Activated CD8-positive, alpha-beta memory T cell treated with anti-CD3 and anti-CD28 coated beads for 24 hours (primary cell): ENCODE measurements at places on chromosomes 1 and 21.

DNA sequence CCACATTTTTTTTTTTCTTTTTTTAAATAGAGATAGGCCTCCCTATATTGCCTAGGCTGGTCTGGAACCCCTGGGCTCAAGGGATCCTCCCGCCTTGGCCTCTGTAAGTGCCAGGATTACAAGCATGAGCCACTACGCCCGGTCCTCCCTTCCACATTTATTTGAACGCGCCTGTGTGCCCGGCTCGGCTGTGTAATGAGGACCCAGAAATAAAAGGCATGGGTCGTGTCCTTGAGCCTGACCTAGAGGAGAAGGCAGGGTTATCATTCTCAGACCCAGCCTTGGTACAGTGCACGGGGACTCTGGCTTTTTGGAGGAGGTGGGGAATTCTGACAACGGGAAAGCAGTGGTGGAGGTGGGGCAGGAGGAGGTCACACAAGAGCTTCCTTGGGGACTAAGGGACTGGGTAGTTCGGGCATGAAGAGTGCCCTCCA lies 841 bp downstream of the CENPF start:
- DNase-seq, result no peak

DNA sequence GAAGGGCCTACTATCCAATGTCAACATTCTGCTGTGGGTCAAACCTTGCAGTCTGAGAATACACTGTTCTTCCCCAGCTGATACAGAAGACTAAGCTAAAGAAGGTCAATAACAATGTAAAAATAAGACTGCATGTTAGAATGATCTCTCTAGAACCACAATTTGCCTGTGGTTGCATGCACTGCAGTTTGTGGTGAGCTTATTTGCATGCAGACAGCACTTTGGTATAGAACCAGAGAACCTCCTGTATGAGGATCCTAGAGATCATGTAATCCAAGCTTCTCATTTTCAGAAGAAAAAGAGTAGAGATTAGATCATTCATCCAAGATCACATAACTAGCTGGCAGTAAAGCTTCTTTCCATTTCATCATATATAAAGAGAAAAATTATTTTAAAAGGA lies 15.8 kb downstream of the SYNJ1 start:
- DNase-seq, result no peak

DNA sequence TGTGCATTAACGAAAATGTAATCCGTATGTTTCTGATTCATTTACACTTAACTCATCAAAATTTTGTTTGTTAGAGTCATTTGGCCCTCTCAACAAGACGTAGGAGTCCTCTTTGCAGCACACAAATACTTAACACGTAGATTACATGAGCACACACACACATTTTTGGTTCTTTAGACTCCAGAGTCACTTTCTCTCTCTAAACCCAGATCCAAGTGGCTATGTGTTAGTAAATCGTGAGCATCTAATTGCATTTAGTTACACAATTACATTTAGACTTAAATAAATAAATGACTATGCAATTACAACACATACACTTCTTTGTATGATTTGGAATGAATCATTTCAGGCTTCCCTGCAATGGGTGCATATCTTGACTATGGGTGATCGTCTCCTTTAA lies 109.0 kb upstream of the GREM2 start:
- DNase-seq, result no peak

DNA sequence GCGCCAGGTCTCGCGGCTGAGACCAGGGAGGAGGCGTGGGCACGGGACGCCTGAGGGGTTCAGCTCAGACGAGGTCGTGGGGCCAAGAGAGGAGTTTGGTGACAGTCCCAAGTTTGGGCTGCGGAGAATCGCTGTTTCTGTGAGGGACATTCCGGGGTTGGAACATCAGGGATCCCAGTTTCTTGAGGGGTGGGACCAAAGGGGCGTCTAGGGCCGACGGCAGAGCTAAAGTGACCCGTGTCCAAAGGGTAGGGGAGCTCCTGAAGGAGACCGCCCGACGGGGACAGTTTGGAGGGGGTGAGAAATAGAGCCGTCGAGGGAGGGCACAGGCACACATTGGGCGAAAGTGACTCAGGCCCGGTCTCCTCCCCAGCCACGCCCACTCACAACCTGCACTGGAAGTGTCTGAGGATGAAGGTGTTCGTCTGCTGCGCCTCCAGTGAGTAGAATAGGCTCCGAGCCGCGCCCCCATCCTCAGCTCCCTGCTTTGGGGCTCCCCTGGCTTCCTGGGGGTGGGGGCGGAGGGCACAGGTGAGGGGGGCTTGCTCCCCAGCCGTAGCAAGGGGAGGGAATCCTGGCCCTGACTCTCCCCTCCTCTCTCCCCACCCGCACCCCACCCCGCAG lies 7.0 kb downstream of the EFNA3 start:
- DNase-seq, result peak; percentile 87

GRCh38 chr1:115666702-115667101 lies 24.9 kb downstream of the VANGL1 start:
- DNase-seq, result no peak

GRCh38 chr1:108669679-108670078 lies 8.8 kb upstream of the HENMT1 start:
- DNase-seq, result no peak

DNA sequence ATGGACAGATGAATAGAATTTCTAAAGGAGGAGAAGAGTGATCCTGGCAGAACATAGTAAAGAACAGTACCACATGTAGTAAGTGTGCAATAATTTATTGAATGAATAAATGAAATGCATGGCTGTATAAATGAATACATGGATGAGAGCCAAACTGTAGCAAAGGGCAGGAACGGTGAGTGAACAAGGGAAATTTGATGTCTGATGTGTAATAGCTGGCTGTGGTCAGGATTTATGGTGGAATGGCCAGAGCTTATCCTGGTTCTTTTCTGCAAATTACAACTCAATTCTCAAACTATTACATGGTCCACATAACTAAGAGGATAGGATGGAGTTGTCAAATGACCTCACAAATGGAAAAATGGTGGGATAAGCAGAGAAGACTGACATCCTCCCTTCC lies 43.2 kb upstream of the ARHGAP29 start:
- no peak for DNase-seq

GRCh38 chr1:116107371-116107770 lies 3.8 kb upstream of the MAB21L3 start:
- DNase-seq, result no peak

- DNase-seq, result no peak
Measured at GRCh38 chr1:202658769-202659168, 51.5 kb downstream of the SYT2 start.

GRCh38 chr1:204829133-204829825 lies 41.4 kb upstream of the NFASC start:
- DNase-seq, result no peak

GRCh38 chr1:12410351-12410750 lies 180.5 kb downstream of the VPS13D start:
- no peak for DNase-seq

- DNase-seq, result no peak
Measured at GRCh38 chr1:10242811-10243210, 32.4 kb downstream of the KIF1B start.

DNA sequence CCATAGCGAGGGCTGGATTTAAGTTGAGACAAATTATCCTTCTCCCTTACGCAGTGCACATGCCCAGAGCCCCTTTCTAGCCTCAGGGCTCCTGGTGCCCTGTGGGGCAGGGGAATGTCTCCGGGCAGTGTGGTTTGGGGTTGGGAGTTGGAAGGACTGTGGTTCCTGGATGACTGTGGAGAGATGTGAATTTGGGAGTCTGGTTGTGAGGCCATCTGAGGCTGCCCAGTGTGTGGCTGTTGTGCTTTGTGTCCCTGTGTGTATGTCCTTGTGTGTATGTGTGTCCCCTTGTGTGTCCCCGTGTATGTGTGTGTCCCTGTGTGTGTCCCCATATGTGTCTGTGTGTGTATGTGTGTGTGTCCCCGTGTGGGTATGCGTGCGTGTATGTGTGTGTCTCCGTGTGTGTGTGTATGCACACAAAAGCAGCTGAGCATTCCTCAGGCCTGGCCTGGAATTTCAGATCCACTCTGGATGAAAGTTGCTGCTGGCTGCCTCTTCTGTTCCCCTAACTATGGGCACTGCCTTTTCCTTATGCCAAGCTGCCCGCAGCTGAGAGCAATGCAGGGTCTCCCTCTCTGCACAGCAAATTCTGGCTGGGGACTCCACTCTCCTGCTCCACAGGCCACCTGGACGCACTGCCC lies 65.4 kb downstream of the UBIAD1 start:
- DNase-seq, result no peak

- no peak for DNase-seq
Measured at GRCh38 chr1:113983391-113983790, 4.1 kb downstream of the OLFML3 start.

DNA sequence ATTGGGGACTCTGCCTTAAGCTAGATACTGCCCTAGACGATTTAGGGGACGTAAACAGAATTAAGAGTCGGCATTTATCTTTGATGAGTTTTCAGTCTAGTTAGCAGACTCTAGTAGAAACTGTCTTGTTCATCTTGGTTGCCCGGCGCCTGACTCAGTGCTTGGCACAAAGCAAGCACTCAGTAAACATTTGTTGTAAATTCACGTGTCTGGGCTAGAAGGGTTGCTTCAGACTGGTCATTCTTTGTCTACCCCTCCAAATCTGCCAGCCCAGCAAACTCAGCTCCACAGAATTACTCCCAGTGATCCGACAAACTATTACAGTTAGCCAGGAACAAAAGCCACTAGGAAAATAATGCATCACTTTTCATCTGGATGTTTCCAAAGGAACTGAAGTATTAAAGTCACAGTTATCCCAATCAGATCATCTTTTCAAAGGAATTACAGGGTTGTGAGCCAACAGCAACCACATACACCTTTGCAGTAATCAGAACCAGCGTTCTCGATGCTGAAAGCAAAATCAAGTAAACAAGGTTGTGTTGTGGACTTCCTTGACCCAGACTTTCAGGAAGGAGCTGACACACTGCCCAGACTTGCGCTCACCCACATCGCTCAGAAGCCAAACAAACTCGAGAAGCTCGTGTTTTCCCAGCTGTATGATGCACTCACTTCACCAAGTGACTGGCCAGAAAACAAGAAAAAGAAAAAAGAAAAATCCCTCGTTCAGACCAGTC lies 66.5 kb upstream of the GADD45A start:
- DNase-seq, result no peak

- DNase-seq, result no peak
Measured at GRCh38 chr21:42258885-42259407, 40.0 kb downstream of the ABCG1 start.

GRCh38 chr1:223030871-223031400 lies 112.1 kb downstream of the TLR5 start:
- DNase-seq, result no peak

DNA sequence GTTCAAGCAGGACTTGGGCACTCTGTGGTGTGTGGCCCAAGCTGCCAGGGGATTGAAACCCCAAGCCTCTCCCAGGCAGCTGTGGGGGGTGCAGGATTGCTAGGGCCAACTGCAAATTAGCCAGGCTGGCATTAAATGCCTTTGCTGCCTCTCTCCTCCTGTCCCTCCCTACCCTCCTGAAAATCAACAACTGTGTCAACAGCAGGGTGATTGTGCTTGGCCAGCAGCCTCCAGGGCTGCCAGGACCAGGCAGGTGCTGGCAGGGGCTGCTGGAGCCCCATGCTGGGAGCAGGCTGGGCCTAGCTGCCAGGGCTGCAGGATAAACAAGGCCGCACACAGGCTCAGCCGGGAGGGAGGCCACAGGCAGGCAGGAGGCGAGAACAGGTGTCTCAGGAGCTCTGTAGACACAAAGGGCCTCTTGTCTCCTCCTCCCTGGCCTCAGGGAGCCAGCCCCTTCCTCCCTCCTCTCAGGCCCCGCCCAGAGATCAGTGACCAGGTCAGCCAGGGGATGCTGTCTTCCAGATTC lies 11.4 kb downstream of the SOX13 start:
- DNase-seq, result no peak

GRCh38 chr1:27017207-27017606 lies 4.6 kb upstream of the TENT5B start:
- DNase-seq, result no peak

DNA sequence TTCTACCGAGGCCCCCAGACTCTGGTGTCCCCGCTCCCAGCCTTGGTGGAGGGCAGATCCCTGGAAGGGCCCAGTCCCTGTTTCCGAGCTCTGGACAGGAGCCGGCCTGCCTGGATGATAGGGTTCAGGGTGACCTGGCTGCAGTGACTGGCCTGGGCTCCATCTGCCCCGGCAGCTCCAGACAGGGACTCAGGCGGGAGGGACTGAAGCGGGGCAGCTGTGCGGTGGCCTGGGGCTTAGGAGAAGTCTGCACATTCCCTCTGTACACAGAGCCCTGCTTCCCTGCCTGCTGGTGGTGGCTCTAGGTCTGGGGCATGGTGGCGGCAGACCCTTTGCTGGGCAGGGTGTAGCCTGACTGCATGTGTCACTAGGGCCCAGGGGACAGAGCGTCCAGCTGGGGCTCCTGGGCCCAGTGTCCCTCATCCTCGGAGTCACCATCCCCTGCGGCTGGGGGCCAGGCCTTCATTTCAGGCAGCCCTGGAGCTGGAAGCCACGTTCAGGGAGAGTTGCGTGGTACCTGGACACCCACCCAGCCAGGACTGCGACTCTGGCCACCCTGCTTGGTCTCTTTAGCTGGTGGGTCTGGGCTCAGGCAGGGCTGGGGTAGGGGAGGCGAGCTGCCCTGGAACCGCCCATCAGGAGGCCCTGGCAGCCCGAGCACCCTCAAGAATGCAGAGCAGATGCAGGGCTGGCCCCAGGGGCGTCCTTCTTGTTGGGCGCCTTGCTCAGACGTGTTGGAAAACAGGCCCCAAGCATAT lies 9.6 kb downstream of the ARHGEF16 start:
- DNase-seq, result no peak

DNA sequence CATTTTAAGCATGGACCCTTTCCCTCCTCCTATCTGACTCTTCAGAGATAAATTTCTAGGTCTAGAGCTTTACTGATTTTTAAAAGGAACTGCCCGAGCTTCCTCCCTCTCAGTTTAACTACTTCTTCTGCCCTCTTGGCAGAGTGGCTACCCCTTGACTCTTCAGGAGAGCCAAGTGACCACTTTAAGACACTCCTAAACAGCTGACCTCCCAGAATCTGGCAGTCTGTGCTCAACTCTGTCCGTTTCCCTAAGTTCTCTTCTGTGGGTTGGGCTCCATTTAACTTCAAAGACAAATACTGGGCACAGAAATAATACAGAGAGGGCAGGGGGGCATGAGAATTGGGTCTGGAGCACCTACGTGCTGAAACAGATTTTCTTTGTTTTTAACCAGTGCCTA lies 196.3 kb upstream of the FOXD3 start:
- DNase-seq, result no peak

DNA sequence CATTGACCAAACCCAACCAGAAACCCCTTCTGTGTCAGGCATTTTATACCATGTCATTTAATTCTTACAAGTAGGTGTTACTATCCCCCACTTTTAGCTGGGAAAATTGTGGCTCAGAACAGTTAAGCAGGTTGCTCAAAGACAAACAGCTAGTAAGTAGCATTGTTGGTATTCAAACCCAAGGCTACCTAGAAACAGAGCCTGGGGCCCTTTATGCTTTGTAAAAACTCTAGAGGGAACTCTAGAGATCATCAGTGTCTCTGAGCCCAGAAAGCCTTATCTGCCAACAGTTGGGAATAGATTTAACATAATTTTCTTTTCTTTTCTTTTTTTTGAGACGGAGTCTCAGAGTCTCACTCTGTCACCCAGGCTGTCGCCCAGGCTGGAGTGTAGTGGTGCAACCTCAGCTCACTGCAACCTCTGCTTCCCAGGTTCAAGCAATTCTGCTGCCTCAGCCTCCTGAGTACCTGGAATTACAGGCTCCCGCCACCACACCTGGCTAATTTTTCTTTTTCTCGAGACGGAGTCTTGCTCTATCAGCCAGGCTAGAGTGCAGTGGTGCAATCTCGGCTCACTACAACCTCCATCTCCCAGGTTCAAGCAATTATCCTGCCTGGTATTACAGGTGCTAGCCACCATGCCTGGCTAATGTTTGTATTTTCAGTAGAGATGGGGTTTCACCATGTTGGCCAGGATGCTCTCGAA lies 48.5 kb upstream of the OSBPL9 start:
- DNase-seq, result no peak

GRCh38 chr1:222068937-222069336 lies 327.0 kb upstream of the DUSP10 start:
- no peak for DNase-seq
